Stimulated activated CD8-positive, alpha-beta memory T cell treated with anti-CD3 and anti-CD28 coated beads, Interleukin-4, amount 100 ng/mL, for 1 hour (primary cell): ENCODE measurements at places on chromosomes 4 and X.

GRCh38 chr4:141705048-141705746 lies 68.8 kb downstream of the IL15 start:
- DNase-seq, result no peak

- DNase-seq, result no peak
These were observed 177.7 kb downstream of the CRLF2 start for GRCh38 chrX:1034717-1035116.

GRCh38 chr4:187321711-187322110 lies 598.1 kb upstream of the FAT1 start:
- DNase-seq, result no peak

GRCh38 chrX:54530357-54530900 lies 410 bp downstream of the GNL3L start:
- no peak for DNase-seq

- DNase-seq, result no peak
These were observed 78.4 kb downstream of the PWWP3B start for GRCh38 chrX:106246511-106246910.

GRCh38 chrX:21932292-21933002 lies 8.1 kb upstream of the SMS start:
- no peak for DNase-seq

- no peak for DNase-seq
These were observed 2.6 kb downstream of the AMER1 start for GRCh38 chrX:64202808-64203325.

DNA sequence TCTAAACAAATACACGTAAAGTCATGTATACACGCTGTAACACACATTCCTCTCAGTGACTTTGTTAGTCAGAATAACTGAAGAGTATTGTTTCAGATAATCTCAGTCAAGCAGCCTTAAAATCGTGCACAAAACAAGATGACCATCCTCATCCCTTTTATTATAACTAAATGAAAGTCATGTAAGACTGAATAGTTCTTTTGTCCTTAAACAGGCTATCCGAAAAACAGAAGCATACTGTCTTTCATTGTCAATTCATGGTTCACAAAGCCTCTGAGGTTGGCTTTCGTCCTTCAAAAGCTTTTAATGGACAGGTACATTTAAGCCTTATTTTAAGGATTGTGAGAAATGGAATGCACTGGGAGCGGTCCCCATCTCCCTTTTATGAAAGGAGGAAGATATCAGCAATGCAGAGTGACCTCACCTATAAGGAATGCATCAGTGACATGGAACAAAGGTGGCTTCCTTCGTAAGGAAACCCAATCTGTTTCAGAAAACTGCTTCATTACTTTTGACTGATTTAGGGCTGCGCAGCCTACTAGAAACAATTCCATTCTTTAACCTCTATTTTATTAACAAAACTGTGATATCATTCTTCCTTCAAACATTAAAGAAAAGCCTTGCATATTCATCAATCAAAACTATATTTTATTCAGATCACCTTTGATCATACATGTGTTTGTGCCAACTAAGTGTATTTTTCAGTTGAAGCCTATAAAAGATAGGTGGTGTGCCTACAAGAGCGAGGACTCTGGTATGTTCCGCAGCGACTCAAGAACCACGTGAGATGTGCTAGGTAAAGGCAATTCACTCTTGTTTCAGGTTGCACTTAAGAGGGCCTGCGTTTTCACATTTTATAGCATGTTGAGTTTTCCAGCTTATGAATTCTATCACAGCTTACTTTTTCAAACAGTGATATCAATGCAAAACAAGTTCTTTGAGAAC lies 19.2 kb downstream of the SH3RF1 start:
- DNase-seq, result no peak

- no peak for DNase-seq
These were observed 11.5 kb downstream of the CXCL2 start for GRCh38 chr4:74087481-74087880.

DNA sequence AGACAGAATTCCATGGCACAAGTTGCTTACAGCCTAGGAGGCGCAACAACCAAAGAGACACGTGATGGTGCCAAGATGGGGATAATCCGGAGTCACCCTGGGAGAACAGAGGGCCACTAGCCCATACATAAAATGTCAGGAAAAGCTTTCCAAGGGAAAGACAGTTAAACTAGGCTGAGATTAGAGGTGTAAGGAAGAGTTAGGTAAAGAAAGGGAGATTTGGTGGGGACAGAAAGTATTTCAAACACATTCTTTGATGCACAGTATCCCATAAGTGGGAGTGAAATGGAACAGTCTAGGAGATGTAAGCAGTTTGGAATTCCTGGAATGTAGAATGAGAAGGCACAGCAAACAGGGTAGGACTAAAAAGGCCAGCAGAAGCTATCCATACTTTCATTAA lies 860.9 kb upstream of the LCORL start:
- no peak for DNase-seq

- DNase-seq, result no peak
These were observed 12.1 kb upstream of the HGFAC start for GRCh38 chr4:3429651-3430050.

DNA sequence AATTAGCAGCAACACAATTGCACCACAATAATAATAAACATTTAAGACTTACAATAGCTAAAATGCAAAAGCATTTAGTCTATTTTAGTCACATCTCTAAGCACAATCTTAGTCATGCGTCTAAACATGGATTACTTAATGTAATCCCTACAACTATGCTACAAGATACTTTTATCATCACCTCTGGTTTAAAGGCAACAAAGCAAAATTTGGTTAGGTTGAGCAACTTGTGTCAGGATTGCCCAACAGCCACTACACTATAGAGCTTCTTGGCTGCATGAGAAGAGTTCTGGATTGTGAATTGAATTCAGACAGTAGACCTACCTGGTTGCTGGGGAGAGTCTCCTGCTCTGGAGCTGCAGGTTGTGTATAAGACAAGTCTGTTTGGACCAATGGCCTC lies 146.5 kb upstream of the PUDP start:
- DNase-seq, result no peak

DNA sequence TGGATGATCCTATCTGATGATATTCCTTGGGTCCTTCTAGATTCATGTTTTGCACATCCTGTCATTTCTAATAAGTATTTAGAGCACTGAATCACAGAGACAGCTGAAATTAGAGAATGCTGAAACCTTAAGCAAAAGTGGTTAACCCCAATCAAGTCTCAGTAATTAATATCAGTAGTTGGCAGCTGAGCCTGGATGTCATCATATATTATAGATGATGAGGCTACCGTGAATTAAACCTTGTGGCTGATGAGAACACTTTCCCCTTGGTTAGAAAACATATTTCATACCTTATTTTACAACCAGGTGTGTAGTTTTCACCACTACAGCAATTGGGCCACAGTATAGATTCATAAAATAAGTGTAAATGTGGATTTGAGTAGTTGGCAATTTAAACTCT lies 499.0 kb downstream of the PDGFC start:
- DNase-seq, result no peak

DNA sequence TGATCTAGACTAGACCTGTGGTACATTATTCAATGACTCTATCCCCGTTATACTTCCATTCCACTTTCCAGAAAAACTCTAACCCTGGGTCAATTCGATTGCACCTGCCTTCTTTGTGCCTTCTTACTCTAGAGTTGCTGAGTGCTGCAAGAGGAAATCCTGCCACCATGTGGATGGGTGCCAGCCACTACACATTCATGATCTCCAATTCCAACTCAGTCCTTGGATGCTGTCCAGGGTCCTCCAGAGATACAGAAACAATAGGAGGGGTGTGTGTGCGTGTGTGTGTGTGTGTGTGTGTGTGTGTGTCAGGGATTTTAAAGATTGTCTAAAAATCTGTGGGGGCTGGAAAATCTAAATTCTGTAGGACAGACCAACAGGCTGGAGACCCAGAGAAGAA lies 42.9 kb upstream of the INTS6L start:
- no peak for DNase-seq

DNA sequence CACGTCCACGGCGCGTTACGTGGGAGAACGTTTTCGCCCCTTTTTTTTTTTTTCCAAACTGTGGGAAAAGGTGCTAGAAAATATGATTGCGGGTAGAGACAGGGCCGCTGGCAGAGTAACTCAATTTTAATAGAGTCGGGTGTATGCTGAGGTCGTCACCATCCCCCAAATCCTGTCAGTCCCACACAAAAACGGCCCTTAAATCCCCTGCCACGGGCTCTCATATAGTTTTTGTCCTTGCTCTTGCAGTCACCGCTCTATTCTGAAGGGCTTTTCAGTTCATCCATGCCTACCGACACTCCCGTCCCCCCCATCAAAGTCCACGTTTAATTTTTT lies 796 bp upstream of the MED14 start:
- peak; percentile 6 for DNase-seq

GRCh38 chr4:6498511-6499237 lies 26.3 kb upstream of the PPP2R2C start:
- DNase-seq, result no peak

DNA sequence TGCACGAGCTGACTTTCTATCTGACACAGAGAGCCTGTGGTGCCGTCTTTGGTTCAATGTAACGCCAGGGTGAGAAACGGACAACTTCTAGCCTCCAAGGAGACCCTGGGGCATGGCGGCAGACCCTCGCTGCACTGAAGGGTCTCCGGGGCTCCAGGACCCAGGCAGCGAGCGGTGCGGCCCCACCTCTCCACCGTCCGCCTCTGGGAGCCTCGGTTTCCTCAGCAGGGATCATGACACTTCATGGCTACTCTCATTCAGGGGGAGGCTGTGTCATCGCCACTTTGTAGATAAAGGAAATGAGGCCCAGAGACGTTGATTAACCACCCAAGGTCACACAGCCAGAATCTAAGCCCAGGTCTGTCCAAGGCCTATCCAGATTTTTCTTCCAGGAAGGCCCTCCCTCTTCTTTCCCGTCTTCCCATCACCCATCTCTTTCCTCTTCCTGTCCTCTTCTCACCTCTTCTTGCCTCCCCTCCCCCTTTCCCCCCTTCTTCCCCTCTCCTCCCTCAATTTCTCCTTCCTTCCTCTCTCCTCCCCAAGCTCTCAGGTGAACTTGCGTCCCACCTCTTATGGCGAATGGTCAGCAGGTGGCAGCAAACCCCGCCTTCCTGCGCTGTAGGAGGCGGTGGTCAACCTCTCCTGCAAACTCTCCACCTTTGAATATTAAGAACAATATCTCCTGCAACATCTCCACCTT lies 69.3 kb upstream of the HMX1 start:
- DNase-seq, result no peak

- no peak for DNase-seq
These were observed 351.9 kb upstream of the FTHL17 start for GRCh38 chrX:31423609-31424189.

DNA sequence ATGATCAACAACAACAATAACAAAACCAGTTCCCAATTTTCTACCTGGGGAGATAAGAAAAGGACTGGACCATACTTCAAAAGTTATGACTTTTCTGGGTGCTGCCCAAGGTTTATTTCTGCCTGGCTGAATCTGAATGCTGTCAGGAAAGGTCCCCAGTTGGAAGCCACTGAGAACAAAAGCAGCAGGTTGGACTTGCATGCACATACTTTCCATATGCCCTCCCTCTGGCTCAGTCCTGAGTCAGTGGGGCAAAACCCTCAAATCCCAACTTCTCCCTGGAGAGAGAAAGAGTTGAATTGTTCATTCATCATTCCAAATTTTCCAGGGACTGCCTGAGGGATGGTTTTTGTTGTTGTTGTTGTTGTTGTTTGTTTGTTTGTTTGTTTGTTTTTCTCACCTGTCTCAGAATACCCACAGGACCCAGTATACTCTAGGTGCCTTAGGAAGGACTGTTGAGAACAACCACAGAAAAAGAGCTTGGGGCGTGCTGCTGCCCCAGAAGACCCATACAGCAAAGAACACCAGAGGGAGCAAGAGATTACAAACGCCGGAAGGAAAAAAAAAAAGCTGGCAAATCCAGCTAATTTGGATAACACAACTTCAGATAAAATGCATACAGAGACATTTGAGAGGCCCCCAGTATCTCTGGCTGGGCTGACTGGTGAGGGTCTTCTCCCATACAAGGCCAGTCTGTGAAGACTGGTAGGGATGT lies 138.9 kb upstream of the INPP4B start:
- DNase-seq, result no peak

- DNase-seq, result no peak
These were observed 180.7 kb upstream of the PGRMC2 start for GRCh38 chr4:128468123-128468989.

GRCh38 chr4:72390409-72390808 lies 178.6 kb downstream of the ADAMTS3 start:
- no peak for DNase-seq

DNA sequence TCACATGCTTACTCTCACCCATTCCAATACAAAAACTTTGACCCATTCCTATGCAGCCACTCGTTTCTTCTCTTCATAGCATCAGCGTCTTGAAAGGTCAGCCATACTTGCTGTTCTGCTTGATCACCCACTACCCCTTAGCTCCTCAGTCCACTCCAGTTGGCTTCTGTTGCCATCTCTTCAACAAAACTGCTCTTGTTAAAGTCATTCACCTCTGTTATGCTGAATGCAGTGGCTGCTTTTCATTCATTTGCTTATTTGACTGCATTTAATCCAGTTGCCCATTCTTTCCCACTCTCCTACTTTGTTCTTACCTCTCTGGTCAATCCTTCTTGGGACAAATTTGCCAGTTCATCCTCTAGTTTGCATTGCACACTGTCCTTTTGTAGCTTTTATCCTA lies 24.9 kb downstream of the CEP135 start:
- no peak for DNase-seq

DNA sequence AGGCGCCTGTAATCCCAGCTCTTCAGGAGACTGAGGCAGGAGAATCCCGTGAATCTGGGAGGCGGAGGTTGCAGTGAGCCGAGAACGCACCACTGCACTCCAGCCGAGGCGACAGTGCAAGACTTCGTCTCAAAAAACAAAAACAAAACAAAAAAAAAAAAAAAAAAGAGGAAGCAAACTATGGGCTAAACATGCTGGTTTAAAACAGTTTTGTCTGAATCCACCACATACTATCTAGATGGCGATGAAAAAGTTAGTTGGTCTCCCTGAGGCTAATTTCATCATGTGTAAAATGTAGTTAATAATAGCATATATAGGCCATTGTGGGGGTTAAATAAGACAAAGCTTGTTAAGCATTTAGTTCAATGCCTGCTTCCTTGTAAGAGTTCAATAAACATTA lies 451.1 kb downstream of the RPA4 start:
- DNase-seq, result no peak

DNA sequence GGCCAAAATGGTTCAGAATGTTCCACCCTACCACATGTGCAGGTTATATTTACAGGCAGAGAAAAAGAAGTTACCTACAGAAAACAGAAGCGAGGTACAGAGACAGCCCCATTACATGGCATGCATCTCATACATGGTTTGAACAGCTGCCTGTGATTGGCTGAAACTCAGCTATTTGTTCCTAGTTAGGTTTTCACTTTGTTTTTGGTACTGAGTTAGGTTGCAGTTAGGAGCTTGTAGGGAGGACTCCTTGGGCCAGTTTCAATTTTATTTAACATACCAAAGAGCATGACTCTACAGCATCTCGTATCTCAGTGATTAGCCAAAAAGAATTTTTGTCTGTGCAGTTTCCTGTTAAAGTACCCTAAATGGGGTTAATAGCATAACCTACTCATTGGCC lies 392.0 kb downstream of the MAPK10 start:
- DNase-seq, result no peak

- no peak for DNase-seq
These were observed 14.9 kb upstream of the ERCC6L start for GRCh38 chrX:72253686-72254085.
